ENCODE measurements at places on chromosomes 4 and X.

DNA sequence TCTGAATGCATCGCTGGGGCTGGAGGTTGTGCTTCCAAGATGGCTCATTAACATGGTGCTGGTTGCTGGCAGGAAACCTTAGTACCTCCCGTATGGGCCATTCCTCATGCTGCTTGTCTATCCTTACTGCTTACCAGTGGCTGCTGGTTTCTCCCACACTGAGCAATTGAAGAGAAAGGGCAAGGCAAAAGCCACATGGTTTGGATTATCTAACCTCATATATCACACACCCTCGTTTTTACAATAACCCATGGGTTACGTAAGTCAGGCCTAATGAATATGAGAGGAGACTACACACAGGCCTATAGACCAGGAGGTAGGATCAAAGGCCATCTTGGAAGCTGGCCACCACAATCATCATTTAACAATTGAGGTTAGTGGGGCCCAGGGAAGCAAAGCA is 141.8 kb upstream of the EDNRA start:
- DNase-seq: no peak

DNA sequence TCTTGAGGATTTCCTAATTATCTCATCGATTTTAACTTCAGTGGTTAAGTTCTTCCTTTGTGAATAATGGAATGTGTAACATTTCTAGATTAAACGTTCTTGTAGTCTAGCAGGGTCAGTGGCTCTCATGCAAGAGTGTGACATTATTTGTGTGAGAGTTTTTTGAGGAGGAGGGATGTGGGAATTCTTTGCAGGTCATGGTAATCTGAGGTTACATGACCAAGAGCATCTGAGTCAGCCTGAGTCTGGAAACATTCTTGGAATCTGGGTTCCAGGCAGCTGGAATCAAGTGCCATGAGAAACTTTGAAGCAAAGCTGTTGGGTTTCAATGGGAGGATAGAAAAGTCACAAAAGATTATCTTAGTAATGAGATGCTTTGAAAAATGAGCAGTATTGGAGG is 49.5 kb downstream of the GK start:
- no peak for DNase-seq

DNA sequence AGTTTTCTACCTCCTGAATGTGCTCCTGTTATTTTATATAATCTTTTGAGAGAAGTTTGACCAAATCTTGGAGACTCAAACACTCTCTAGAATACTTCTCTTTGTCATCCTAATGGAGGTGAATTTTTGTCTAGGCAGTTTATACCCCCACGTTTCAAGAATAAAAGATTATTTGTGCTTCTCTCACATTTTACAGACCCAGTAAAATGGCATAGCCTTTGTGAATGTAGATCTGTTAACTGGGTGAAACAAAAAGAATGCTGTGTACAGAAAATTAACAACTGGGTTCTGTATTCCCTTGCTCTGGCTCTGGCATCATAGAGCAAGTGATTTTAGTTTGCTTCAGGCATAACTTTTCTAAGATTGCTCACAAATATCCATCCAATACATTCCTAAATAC is 26.1 kb downstream of the GASK1B start:
- DNase-seq: no peak

DNA sequence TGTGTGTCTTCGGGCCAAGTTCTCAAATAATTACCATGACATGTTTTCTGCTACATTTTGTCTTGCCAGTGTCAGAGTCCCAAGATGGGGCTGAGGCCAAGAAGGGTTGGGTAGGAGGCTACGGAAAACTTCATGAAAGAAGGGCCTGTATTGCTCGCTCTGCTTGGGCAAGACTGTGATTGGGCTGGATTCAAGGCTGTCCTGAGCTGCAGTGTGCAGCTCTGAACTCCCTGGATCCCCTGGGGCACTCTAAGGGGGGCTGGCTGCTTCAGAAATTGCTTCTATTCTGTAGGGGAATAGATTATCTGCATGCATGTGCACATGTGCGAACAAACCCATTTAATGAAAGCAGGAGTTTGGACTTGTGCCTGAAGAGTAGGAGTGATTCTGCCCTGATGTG is 13.6 kb downstream of the TSPAN6 start:
- no peak for DNase-seq

- peak; percentile 63 for DNase-seq
These were observed 1.2 kb downstream of the CPEB2 start for GRCh38 chr4:15003401-15003890.

GRCh38 chr4:137957806-137958205 is 284.3 kb downstream of the SLC7A11 start:
- DNase-seq: no peak

DNA sequence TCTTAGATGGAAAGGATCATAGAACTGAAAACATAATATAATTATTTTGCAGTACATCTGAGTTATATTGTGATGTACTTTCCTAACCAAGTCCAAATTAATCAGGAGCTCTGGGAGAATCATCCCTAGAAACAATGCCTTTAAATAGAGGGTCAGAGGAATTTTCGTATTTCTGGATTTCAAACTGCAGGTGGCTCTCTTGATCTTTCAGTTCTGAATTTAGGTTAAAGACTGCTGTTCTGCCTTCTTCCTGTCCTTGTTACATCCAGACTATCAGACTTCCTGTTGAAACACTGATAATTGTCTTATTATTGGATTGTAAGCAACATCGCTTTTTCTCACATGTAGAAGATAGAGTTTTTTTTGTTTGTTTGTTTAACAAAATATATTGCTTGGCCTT is 142.7 kb downstream of the RPA4 start:
- DNase-seq: no peak

GRCh38 chrX:153649178-153649914 is 2.3 kb downstream of the DUSP9 start:
- DNase-seq: peak; percentile 37

GRCh38 chr4:53195815-53196661 is 169.8 kb downstream of the SCFD2 start:
- DNase-seq: no peak

GRCh38 chr4:136751556-136751955 is 780.7 kb downstream of the PCDH18 start:
- no peak for DNase-seq

DNA sequence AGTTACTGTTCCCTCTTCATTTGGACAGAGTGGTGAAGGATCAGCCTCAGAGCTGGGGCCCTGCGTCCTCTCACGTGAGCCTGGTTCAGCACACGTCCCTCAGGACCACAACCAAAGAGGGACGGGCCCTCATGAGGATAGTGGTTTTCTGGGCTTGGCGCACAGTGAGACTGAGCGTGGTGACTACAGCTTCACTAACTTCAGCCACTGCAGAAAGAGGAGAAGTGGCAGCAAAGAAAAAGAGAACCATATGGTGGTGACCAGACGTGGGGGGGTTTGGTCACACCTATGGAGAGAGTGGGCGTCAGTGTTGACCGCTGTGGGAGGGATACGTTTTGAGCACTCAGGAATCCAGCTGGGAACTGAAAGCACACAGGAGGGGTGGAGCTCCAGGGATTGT is 21.8 kb upstream of the TNIP3 start:
- DNase-seq: no peak

DNA sequence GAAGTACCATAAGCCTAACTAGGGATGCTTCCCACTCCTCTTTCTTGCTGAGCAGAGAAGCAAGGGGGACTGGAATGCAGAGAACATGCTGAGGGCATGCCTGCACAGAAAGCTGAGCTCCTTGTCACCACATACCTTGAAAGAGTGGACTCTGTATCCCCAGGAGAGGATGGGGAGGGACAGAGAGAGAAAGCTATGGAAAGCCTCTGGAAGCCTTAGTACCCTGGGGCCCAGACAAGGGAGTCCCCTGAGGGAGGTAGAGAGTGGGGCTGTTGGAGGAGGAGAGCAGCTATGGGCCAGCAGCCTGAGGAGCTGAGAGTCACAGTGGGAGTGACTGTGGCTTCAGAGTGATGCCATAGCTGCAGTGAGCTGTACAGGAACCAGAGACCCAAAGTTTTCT is 77.9 kb downstream of the RTL9 start:
- DNase-seq: no peak

GRCh38 chr4:117983541-117984365 is 50.5 kb upstream of the NDST3 start:
- no peak for DNase-seq

DNA sequence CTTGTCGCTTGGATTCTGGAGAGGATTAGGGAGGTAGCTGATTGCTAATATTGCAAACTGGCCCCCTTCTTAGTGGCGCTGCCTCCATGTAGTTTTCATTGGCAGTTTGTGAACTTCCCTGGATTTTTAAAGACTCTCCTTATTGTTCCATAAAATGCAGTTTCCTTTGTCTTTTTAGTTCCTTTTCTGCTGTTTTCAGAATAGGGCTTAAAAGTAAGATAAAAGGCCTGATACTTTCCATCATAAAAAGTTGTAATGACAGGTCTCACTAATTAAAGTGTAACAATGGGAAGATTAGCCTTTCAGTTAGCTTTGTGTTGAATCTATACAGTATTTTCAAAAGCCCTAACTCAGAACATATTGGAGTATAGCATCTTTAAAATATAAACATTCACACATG is 21.2 kb downstream of the ZIC3 start:
- DNase-seq: no peak

DNA sequence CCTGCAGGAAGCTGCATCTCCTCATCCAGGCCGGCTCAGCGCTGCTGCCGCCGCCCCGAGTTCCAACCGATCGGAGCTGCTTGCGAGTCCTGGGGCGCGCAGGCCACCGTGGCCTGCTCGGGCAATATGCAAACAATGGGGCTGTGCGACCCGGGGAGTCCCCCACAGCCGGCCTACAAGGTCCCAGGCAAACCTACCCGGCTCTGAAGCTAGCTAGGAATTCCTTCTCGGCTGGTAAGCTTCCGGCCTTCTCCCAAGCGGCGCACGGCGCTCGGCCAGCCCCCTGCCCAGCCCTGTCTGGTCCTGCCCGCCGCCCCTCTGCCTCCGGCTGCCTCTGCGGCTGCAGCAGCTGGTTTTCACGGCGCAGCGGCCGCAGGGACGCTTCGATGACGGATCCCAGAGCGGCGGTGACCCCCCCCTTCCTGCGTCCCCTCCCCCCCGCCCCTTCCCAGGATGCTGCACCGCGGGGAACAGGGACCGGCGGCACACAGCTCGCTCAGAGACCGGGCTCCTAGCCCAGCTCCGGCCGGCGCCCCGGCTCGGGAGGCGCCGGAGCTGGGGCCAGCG is 59.4 kb downstream of the TSC22D3 start:
- peak; percentile 18 for DNase-seq

GRCh38 chr4:183906739-183907651 is 1.9 kb downstream of the STOX2 start:
- no peak for DNase-seq

DNA sequence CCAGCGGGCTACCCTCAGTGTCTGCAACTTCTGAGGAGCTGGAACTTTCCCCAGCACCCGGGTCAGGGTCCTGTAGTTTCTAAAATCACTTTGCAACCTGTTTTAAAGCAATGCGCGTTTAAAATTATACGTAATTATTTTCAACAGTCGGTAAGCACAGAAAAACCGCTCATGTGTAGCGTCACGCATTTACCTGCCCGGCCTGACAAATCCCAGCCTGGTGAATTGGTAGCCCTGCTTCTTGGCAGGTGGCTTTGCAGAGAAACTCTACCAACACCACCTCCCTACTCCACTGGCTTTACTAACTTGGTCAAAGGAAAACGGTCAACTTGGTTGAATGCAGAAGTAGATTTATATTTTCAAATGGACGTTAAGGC is 640 bp downstream of the BANK1 start:
- DNase-seq: no peak

GRCh38 chrX:52363247-52363883 is 5.5 kb upstream of the XAGE2 start:
- DNase-seq: no peak

DNA sequence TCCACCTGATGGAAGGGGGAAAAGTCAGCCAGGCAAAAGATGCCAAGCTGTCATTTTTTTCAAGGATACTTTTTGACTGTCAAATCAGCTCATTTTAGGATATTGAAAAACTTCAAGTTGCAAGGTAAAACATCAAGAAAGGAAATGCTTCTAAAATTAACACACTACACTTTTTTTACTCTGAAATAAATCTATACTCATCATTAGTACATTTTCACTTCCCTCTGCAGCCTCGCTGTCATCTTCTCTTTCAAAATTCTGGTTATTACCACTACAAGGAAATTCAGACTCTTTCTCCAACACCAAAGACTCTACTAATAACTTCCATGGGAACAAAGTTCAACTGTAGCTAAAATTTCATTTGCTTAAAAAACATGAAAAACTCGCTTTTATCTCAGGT is 41.6 kb downstream of the APBB2 start:
- DNase-seq: no peak

- no peak for DNase-seq
These were observed 560.8 kb downstream of the FGF13 start for GRCh38 chrX:138150709-138151108.

DNA sequence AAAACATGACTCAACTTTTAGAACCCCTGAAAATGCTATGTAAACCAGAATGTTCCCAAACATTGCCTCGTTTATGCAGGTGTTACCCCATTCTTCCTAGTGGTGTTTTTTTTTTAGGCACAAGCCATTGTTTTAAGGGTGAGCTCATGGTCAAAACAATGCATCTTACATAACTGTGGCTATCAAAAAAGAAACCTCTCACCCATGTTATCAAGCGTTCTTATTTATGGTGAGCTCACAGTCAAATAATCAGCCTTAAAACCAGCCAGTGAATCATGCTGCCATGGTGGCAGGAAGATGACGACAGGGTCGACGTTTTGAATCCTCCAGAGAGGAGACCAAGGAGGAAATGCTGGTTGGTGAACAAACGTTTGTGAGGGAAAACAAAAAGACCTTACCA is 195.2 kb downstream of the KDR start:
- DNase-seq: no peak

GRCh38 chr4:163611784-163612445 is 117.4 kb downstream of the TMA16 start:
- DNase-seq: no peak

- DNase-seq: no peak
These were observed 5.1 kb downstream of the BGN start for GRCh38 chrX:153499876-153500275.

DNA sequence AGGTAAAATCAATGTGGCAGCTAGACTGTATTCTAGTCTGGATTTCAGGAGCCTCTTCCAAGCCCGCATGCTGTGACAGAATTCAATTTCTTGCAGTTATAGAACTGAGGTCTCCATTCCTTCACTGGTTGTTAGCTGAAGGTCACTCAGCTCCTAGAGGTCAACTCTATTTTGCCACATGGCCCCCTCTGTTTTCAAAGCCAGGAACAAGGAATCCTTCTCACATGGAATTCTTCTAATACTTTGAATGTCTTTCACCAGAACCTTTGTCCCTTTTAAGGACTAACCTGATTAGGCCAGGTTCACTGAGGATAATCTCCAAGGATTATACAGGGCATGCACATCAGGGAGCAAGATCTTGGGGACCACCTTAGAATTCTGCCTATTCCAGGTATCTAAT is 23.4 kb upstream of the MMRN1 start:
- no peak for DNase-seq

All from stimulated activated CD4-positive, alpha-beta T cell treated with anti-CD3 and anti-CD28 coated beads, Interleukin-2, amount 100 ng/mL, for 24 hours (primary cell).